ENCODE measurements at places on chromosomes 7 and 10.

- no peak for DNase-seq
Measured at GRCh38 chr7:146136357-146136875, 19.8 kb downstream of the CNTNAP2 start.

DNA sequence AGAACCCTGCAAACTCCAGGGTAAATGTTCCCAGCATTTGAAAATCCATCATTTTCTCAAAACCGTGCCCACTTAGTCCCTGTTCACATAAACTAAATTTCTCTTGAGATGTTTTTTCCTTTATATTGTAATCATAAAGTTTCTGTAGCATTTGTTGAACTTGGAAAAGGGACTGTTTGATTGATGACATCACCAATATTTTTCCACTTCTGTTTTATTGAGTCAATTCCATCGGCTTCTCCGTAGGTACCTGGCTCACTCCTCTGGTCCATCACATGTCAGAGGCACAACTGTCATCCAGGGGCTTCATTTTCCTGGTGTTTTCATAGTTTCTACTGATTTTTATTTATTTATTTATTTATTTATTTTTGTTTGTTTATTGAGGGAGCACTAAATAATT, 462.5 kb upstream of the PFKP start:
- no peak for DNase-seq

- DNase-seq = no peak
Measured at GRCh38 chr7:92245487-92246359, at the start of the genes ANKIB1 and KRIT1. Gene ANKIB1, plus strand, starts transcription at chr7:92245974. Its CDS starts 49,005 bp downstream, at chr7:92294979. Gene KRIT1, minus strand, starts transcription at chr7:92245914. Its CDS starts 3,779 bp downstream, at chr7:92242135.

DNA sequence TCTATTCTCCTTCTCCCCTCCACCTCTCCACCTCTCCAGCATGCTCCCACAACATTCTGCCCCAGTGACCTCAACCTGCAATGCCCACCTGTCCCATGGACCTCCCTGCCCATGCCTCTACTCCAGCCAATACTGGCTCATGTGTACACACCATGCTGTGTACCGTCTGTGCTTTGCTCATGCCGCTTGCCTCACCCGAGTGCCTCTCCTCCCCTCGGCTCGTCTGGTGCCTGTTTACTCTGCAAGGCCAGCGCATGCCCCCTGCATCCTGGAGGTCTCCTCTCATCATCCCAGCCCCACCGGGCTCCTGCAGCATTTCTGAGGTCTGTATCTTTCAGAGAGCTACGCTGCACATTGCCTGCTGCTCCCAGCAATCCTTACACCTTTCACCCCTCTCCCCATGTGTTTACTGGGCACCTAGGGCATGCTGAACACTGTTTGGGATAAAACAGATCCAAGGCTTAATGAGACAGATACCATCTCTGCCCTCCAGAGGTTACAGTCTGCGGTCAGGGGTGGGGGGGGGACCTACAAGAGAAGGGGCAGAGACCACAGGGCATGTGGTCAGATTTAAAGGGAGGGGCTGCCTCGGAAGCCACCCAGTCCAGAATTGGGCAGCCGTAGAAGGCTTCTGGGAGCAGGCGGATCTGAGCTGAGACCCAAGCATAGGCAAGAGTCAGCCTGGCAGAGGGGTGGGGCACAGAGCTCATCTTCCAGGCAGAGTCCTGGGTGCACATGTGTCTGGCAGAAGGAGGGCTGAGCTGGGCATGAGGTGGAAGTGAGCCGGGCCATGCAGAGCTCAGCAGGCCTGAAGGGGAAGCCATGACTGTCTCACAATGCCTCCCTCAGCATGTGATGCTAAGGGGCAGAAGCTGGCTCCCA, 29.6 kb upstream of the PSAP start:
- no peak for DNase-seq

- DNase-seq = no peak
Measured at GRCh38 chr10:61024856-61025201, 80.8 kb upstream of the RHOBTB1 start.

DNA sequence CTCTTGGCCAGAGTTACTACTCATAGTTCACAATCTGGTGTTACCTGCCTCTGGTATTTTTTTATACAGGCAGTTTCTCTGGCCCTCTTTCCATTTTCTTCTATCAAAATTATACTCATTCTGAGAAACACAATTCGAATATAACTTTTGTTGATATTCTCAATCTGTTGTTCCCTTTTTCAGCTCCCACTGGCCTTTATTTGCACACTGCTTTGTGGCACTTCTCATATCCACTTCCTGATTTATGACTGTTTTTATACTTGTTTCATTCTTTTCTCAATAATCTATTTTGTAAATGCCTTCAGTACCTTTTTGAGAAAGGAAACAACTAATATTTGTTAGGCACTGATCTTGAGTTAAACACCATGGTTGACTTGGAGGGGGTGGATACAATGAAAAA, 93.8 kb upstream of the HDAC9 start:
- DNase-seq = no peak

GRCh38 chr10:114881417-114881816, 56.6 kb upstream of the TRUB1 start:
- DNase-seq = no peak

GRCh38 chr7:16594061-16594460, 51.5 kb downstream of the ANKMY2 start:
- peak; percentile 15 for DNase-seq

DNA sequence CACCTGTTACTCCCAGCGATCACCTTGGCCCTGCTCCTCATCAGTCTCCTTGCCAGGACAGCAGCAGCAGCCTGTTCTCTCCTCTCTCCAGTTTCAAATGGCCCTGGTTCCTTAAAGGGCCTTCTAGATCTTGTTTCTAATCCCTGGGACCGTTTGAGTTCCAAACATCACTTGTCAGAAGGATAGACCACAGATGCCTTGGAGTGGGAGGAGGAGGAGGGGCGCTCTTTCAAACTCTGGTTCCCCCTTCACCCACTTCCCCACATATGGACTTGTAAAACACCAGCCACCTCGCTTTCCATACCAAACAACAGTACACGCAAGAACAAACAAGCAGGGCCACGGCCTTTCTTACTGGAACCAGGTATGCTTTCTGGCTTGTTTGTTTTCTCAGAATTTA, 104.8 kb downstream of the PLXNA4 start:
- DNase-seq = no peak

GRCh38 chr7:48452218-48452617, 281.0 kb downstream of the ABCA13 start:
- no peak for DNase-seq

- peak; percentile 65 for DNase-seq
Measured at GRCh38 chr7:92158660-92159575, 20.0 kb downstream of the LRRD1 start.

- no peak for DNase-seq
Measured at GRCh38 chr10:101776161-101776817, 375 bp upstream of the FGF8 start.

- no peak for DNase-seq
Measured at GRCh38 chr7:95986178-95986764, 213.9 kb downstream of the DYNC1I1 start.

DNA sequence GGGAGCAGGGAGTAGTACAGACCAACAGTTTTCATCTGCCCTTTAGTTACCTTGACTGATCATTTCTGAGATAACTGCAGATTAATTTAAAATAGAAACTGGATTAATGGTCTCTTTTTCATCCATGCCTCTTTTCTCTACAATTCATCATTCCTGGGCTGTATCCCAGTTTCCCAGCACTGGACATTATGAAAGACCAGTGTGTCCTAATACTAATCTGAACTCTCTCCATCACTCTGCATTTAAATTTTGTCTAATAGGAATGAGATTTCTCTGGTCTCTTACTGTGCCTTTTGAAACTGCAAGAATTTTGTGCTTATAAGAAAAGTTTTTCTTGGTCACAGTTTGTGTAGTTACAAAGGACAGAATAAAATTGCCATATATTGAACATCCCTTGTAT, 12.7 kb downstream of the PLEKHA8 start:
- no peak for DNase-seq

DNA sequence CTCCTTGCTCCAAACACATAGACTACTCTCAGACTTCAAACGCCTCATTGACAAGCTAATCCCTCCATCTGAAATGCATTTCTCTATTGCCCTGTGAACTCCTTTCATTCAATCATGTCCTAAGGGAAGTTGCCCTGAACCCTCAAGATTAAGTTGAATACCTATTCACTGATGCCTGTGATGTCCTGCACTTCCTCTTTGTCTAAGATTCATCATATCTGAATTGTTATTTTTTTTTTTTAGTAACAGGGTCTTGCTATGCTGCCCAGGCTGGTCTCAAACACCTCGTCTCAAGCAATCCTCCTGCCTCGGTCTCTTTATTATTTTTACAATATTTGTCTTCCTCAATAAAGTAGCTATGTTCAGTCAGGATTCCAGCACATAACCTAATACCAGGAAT, 3.2 kb downstream of the PSMA2 start:
- DNase-seq = no peak

DNA sequence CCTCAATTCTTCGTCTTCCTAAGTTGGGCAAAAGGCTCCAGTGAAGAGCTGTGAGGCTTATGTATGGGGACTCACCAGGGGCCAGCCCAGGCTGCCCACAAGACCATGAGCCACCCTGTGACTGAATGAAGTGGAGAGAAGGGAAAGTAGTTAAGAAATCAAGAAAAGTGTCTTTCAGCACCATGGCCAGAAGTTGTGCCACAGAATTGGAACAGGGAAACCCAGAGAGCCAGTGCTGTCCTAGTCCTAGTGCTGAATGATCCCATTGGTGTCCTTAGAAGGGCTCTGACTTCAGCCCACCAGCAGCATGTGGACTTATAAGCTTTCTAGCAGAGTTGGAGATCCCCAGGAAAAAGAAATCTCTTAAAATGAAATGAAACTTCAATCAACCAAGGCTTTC, 37.0 kb upstream of the CCSER2 start:
- DNase-seq = peak; percentile 11

- DNase-seq = no peak
Measured at GRCh38 chr7:22129819-22130580, 184.3 kb upstream of the CDCA7L start.

GRCh38 chr7:129438839-129439651, 4.8 kb downstream of the STRIP2 start:
- peak; percentile 38 for DNase-seq

- DNase-seq = no peak
Measured at GRCh38 chr10:44938956-44939355, 20.6 kb upstream of the RASSF4 start.

DNA sequence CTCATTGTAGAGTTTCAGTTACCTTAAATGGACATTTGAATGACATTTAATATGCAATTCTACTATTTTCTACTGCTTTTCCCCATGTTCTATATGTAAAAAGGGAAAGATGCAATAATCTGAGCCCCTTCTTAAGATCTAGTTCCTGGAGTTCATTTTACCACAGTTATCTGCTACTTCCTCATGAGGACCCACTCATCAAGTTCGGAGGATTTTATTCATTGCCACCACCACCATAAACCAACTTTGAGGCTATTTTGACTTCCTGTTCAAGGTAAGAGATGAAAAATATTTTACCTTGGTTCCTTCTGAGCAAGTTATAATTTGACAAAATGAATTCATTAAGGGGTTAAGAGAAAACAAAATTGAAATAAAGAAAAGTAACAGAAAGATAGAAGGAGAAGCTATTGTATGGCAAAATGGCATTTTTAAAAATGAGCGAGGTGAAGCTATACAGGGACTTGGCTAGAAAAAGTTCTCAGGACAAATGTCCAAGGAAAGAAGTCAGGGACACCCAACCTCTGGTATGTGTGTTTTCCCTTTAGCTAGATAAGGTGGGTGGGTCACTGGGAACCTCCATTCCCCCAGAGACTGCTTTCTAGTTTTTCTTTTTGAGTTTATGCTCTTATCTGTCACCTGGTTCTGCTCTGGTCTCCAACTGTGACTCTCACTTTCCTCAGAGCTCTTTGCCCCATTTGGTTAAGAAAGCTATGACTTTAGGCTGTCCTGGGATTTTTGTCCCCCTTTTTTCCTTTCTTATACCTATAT, 14.9 kb upstream of the FAM3C start:
- no peak for DNase-seq

GRCh38 chr10:75398200-75398691, 3.3 kb downstream of the ZNF503 start:
- DNase-seq = no peak

DNA sequence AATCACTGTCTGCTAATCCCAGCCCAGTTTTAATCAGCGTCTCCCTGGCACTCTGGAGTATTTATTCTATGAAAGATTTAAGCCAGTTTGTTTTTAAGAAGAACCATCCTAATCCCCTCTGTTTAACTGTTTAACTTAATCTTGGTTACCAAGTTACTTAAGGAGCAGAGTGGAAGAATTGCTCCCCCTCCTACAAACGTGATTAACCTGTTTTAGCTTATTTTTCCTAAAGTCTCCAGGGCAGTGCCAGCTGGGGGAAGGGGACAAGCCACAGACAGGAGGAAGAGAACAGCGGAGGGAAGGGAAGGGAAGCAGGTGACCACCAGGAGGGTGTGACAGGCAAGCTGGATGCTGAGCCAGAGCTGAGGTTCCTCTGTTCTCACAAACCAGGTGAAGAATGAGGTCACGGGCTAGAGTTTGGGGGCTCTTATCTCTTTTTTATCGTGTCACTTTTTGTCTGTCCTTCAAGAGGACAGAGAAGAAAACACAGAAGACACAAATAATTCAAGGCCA, 1.7 kb downstream of the SLC13A4 start:
- no peak for DNase-seq

DNA sequence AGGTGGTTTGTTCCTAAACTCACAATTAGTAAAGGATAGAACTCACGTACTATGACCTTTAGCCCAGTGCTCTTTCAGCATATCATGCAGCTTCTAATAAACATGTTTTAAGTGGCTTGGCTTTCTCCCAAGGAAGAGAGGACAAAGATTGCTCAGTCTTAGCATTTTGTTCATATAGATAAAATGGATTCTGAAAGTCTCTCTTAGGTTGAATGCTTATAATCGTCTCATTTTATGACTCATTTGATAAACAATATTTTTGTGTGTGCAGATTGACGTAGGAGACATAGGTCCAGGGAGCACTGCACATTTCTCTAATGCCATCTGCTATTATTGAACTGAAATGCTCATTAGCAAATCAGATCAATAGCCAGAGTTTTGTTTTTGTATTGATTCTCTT, 44.8 kb downstream of the GNAT3 start:
- no peak for DNase-seq

GRCh38 chr10:77175631-77176222, 461.9 kb downstream of the KCNMA1 start:
- DNase-seq = no peak

DNA sequence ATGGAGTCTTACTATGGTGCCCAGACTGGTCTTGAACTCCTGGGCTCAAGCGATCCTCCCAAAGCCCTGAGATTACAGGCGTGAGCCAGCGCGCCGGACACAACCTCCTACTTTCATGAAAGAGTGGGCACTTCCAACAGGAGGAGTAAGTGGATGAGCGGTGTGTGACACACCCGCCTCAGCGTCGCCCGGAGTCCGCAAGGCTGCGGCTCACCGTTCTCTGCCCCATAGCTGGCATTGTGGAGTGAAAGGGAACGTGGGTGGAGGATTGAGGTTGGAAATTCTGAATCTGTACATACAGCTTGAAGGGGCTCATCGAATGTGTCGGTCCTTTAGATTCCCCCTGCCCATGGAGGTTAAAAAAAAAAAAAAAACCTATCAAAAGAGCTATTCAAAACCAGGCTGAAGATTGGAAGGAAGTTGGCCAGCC, 524 bp upstream of the PRXL2A start:
- no peak for DNase-seq

Measured in non-pigmented ciliary epithelial cell (primary cell).